K562 (cell line): ENCODE measurements at places on chromosomes 4 and X. TPM values are rescaled to one million over a fixed set of nuclear protein-coding genes. Genes with fewer than 3 reads are reported as not detected.

GPR82 gene
- total RNA-seq: not detected in 2 replicates

RGS12 gene
- 6.8 and 8.8 TPM in 2 replicates for total RNA-seq

ART3 gene
- 0.54 and 0.69 TPM in 2 replicates for total RNA-seq

CFAP99 gene
- 0.18 and 0.22 TPM in 2 replicates for total RNA-seq

FOXO4 gene
- 23.6 and 26.6 TPM in 2 replicates for total RNA-seq

PABPC1L2B gene
- not detected in 2 replicates for total RNA-seq

FMR1NB gene
- 3.5 and 3.8 TPM in 2 replicates for total RNA-seq

RNF150 gene
- total RNA-seq: 0.04 and 0.09 TPM in 2 replicates

MAGED4 gene
- total RNA-seq: not detected in 2 replicates

FAM47A gene
- total RNA-seq: not detected in 2 replicates

CSAG1 gene
- 56.2 and 58.3 TPM in 2 replicates for total RNA-seq

PNMA6F gene
- not detected in 2 replicates for total RNA-seq

- H3K27me3 ChIP-seq: no peaks in the 10 kb centered on the region
- no peaks in the 10 kb centered on the region for H3K36me3 ChIP-seq
- no peaks in the 10 kb centered on the region for H3K4me1 ChIP-seq
- H3K4me3 ChIP-seq: no peak overlapping the region
- no peak overlapping the region for H3K27ac ChIP-seq
Observed at GRCh38 chrX:83916525-83916924, 55.6 kb downstream of the CYLC1 start.

DNA sequence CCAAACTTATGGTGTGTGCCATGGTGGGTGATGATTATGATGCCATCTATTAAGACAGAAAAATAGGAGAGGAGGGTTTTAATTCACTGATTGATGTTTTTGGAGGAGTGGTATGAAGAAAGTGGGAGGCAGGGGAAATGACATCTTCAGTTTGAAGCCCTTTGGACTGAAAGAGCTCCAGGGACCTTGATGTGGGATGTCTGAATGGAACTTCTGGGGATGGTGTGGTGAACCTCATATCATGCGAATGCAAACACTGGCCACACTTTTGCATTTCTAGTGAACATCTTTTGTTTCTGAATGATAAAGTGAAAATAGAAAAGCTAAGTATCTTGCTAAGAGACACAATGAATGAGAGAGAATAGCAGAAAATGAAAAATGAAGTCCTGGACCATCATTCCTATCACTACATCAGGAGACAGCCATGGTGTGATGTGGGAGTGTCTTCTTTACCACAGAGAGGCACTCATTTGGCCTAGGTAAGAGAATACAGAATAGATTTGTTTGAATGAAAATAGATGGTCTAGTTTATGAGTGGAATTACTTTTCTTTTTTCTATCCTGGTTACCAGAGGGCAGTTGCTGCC is 123.5 kb downstream of the ZNF827 start:
- no peak overlapping the region for H3K4me3 ChIP-seq
- H3K36me3 ChIP-seq: no peaks in the 10 kb centered on the region
- no peak for DNase-seq

DNA sequence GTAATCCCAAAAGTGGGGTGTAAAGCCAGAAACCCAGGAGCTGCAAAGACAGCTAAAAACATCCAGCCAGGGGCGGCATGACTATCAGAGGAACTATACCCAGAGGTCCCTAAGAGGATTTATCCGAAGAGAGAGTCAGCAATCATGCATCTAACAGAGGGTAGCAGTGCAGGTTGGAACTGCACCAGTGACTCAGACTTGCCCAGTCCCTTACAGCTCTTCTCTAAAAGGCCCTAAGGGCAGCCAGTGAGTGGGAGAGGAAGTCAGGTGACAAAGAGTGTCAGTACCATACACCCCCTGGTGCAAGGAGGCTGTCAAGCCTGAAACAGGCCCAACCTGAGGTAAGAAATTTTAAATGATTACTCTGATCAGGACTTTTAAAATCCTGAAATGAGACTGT is 88.1 kb downstream of the CAMK2D start:
- H3K4me3 ChIP-seq: no peak overlapping the region
- H3K27ac ChIP-seq: no peak overlapping the region
- H3K4me1 ChIP-seq: no peaks in the 10 kb centered on the region

GRCh38 chr4:171956678-171957077 is 143.5 kb downstream of the GALNTL6 start:
- DNase-seq: no peak
- H3K27me3 ChIP-seq: no peaks in the 10 kb centered on the region
- H3K36me3 ChIP-seq: no peaks in the 10 kb centered on the region
- no peaks in the 10 kb centered on the region for H3K4me1 ChIP-seq
- H3K4me3 ChIP-seq: no peak overlapping the region

- no peak overlapping the region for H3K27ac ChIP-seq
- peaks cover 5% of the 10 kb centered on the region; the same call in 1 of the 3 replicates for H3K36me3 ChIP-seq
- DNase-seq: no peak
- no peaks in the 10 kb centered on the region for H3K27me3 ChIP-seq
Observed at GRCh38 chr4:13378973-13379759, 105.0 kb downstream of the RAB28 start.

DNA sequence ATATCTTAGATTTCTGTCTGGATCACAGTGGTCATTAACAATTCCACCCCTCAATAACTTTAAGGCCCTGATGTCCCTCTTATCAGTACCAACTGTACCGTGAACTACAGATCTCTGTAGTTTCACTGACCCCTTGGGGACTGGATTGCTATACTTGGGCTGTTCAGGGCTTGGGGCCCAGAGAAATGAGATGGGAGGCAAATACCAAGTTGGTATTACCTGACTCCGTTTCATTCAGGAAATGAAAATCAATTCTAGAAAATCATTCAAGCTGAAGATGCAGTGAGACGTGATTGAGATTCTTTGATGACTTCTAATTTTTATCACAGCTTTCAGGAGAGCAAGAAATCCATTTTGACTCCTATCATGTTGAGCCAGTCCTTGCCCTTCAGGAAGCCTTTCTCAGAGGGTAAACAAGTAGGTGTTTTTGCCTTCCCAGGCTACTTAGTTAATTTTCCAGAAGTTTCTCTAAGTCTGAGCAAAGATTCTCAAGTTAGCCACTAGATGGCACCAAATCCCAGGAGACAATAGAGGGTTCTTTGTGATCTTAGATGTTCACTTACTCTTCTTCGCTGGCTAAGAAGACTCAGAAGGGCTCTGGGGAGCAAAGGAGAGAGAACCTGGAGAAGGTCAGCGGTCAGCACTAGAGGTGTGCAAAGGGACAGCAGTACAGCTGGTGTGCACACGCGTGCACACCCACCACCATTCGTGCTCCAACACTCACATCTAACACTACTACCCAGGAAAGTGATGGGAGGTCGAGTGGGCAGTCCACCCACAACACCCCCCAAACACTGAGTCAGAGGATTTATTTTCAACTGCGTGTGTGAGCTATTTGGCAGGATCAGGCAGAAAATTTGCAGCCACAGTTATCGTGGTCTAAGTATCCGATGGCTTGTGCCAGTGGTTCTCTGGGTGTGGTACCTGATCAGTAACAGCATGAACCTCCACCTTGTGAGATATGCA is 7.4 kb downstream of the HNRNPH2 start:
- H3K27ac ChIP-seq: no peak overlapping the region
- DNase-seq: peak; percentile 72
- no peak overlapping the region for H3K4me3 ChIP-seq

- H3K4me3 ChIP-seq: no peak overlapping the region
- no peak overlapping the region for H3K27ac ChIP-seq
- no peaks in the 10 kb centered on the region for H3K27me3 ChIP-seq
- DNase-seq: no peak
Observed at GRCh38 chr4:125112536-125112935, 202.2 kb upstream of the FAT4 start.

DNA sequence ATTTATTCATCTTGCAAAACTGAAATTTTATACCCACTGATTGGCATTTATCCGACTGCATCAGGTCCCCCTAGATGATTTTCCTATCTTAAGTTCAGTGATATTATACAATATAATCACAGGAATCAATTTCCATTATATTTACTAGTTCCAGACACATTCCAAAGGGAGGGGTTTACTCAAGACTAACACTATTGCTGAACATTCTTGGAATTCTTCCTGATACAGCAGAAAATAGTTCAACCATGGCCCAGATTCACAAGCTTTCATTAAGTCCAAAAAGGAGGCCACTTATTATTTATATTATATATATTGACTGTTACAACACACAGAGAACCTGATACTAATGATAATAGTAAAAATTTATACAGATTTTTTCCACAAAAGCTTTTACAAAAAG is 2353.6 kb downstream of the PCDH7 start:
- no peak for DNase-seq
- H3K27ac ChIP-seq: no peak overlapping the region
- no peaks in the 10 kb centered on the region for H3K36me3 ChIP-seq
- H3K27me3 ChIP-seq: no peaks in the 10 kb centered on the region
- H3K4me1 ChIP-seq: no peaks in the 10 kb centered on the region
- no peak overlapping the region for H3K4me3 ChIP-seq

GRCh38 chr4:83704786-83705185 is 168.9 kb downstream of the GPAT3 start:
- H3K27me3 ChIP-seq: no peaks in the 10 kb centered on the region
- no peak overlapping the region for H3K27ac ChIP-seq
- no peaks in the 10 kb centered on the region for H3K36me3 ChIP-seq
- DNase-seq: no peak
- H3K4me1 ChIP-seq: no peaks in the 10 kb centered on the region

- no peaks in the 10 kb centered on the region for H3K36me3 ChIP-seq
- no peak for DNase-seq
- no peak overlapping the region for H3K4me3 ChIP-seq
- H3K27me3 ChIP-seq: no peaks in the 10 kb centered on the region
- H3K27ac ChIP-seq: no peak overlapping the region
Observed at GRCh38 chrX:107047622-107048021, 47.6 kb upstream of the MORC4 start.

DNA sequence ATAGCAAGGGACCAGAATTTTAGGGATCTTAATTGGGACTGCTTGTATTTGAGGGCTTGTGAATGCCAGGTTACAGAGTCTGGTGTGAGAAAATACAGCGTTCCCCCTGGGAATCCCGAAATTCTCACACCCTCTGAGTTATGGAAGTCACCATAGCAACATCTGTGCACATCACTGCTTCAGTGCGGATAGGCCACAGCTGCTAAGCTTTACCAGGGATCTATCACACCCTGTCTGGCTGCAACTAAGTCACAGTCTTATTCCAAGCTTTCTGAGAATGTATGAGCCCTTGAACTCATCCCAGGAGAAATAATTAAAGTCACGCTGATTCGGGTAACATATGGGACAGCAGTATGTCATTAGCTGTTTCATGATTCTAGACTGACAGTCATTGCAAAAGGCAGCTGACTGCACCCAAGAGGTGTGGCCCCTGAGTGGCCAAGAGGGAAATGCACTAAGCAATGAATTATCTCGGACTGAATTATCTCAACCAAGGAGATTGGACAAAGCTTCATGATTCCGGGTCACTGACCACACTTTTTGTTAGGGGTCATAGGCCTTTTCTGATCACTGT is 46.7 kb upstream of the BTC start:
- H3K27me3 ChIP-seq: no peaks in the 10 kb centered on the region
- H3K4me1 ChIP-seq: no peaks in the 10 kb centered on the region
- no peaks in the 10 kb centered on the region for H3K36me3 ChIP-seq
- H3K27ac ChIP-seq: no peak overlapping the region

DNA sequence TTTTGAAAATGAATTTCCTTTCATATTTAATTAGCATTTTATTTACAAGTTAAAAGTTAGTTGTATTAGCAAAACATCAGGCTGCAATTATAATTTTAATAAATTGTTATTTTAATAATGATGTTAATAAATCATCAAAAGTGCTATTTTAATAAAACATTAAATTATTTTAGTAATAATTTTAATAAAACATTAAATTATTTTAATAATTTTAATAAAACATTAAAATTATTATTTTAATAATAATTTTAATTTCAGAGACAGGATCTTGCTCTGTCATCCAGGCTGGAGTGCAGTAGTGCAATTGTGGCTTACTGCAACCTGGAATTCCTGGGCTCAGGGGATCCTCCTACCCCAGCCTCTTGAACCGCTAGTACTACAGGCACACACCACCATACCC is 10.8 kb downstream of the RAP2C start:
- no peaks in the 10 kb centered on the region for H3K4me1 ChIP-seq
- H3K27me3 ChIP-seq: no peaks in the 10 kb centered on the region
- no peak overlapping the region for H3K4me3 ChIP-seq
- peaks cover 73% of the 10 kb centered on the region for H3K36me3 ChIP-seq
- no peak overlapping the region for H3K27ac ChIP-seq

DNA sequence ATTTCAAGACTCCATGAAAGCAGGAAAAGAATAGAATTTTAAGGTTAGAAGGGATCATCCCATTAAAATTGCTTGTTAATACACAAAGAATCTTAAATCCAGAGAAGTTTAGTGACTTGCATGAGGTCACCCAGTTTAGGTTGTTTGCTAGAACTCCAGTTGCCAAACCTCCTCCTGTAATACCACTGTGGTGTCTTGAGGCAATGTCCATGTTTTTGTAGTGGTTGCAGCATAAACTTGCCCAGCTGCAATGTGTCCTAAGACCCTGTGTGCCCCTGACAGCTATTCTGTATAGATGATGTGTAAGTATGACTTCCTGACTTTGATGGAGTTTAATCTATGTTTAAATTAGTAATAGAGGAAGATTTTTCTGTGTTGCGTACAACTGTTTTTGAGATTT is 6.3 kb downstream of the SFRP2 start:
- H3K27me3 ChIP-seq: peaks cover 9% of the 10 kb centered on the region; the same call in 2 of the 3 replicates
- no peak overlapping the region for H3K27ac ChIP-seq
- H3K36me3 ChIP-seq: no peaks in the 10 kb centered on the region
- no peak overlapping the region for H3K4me3 ChIP-seq
- no peak for DNase-seq

DNA sequence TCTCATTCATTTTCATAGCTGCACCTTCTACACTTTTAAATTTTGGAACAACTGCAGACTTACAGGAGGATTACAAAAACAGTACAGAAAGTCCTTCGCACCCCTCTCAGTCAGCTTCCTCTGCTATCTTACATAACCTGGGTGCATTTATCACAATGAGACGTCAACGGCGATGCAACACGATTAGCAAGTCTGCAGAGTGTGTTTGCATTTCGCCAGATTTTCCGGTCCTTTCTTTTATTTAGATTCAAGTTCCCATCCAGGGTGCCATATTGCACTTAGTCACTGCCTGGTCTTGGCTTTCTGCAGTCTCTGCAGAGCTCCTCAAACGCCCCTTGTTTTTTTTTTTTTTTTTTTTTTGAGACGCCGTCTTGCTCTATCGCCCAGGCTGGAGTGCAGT is 85.9 kb downstream of the ASMT start:
- H3K4me1 ChIP-seq: no peaks in the 10 kb centered on the region
- no peak overlapping the region for H3K27ac ChIP-seq
- H3K4me3 ChIP-seq: no peak overlapping the region
- H3K27me3 ChIP-seq: no peaks in the 10 kb centered on the region
- H3K36me3 ChIP-seq: no peaks in the 10 kb centered on the region

GRCh38 chr4:104128850-104129213 is 365.9 kb downstream of the CXXC4 start:
- no peak overlapping the region for H3K4me3 ChIP-seq
- H3K27ac ChIP-seq: no peak overlapping the region
- DNase-seq: no peak
- H3K27me3 ChIP-seq: no peaks in the 10 kb centered on the region
- H3K36me3 ChIP-seq: no peaks in the 10 kb centered on the region
- no peaks in the 10 kb centered on the region for H3K4me1 ChIP-seq

DNA sequence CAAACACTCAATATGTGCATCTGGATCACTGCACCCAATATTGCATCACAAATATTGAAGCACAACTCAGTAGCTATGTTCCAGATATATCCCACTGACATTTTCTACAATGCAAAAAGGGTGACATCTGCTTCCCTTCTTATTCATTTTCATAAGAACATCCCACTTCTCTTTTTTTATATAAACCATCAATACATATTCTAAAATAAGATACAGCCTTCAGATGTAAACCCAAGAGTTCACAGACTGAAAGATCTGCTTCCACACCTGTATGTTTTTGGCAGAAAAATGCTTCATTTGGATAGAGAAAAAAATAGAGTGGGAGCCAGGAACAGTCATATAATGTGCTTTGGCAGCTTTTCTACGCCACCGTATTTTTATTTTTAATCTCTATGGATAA is 815.6 kb upstream of the ADGRL3 start:
- H3K27me3 ChIP-seq: no peaks in the 10 kb centered on the region
- no peak for DNase-seq
- no peak overlapping the region for H3K27ac ChIP-seq
- no peak overlapping the region for H3K4me3 ChIP-seq
